M059J (cell line): ENCODE measurements at places on chromosomes 1 and 21. TPM values are rescaled to one million over a fixed set of nuclear protein-coding genes. Genes with fewer than 3 reads are reported as not detected.

- DNase-seq, result peak; percentile 50
Observed at GRCh38 chr1:244839656-244840055, 4.2 kb downstream of the COX20 start.

- no peak for DNase-seq
Observed at GRCh38 chr1:192436441-192437078, 119.8 kb downstream of the RGS21 start.

- peak; percentile 50 for DNase-seq
Observed at GRCh38 chr1:100353071-100353801, 930 bp downstream of the CDC14A start.

- no peak for DNase-seq
Observed at GRCh38 chr1:199170711-199171110, 531.9 kb downstream of the PTPRC start.

GRCh38 chr1:117782056-117782455 is 147.4 kb downstream of the GDAP2 start:
- peak; percentile 24 for DNase-seq

DNA sequence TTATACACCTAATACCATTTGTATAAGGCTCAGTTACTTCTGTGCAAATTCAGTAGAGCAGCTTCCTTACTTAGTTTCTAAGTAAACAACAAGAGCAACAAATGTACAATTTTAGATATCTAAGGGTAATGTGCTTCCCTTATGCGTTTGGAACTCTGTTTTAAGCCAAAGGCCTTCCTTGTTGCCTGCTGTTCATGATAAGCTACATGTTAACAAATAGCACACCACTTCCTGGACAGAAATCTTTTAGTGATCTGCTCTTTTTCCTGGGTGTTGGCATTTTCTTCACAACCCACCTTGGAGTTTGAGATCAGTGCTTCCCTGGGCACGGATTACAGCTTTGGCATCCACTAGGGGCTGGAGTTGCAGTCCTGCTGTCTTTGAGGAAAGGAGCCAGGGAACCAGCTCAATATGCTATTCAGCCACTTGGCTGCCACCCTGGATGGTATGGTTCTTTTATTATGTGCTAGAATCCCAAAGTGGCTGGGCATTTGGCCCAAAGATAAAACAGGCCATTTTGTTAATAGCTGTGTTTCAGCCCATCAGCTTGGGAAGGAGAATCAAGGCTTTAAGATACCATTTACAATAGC is 55.6 kb upstream of the ADAR start:
- DNase-seq, result no peak

Gene TMEM52
- total RNA-seq, result not detected in 2 replicates
